ENCODE measurements at places on chromosomes 11 and 22.

GRCh38 chr22:22410121-22410520 is 98.4 kb downstream of the ZNF280B start:
- no peak for DNase-seq

DNA sequence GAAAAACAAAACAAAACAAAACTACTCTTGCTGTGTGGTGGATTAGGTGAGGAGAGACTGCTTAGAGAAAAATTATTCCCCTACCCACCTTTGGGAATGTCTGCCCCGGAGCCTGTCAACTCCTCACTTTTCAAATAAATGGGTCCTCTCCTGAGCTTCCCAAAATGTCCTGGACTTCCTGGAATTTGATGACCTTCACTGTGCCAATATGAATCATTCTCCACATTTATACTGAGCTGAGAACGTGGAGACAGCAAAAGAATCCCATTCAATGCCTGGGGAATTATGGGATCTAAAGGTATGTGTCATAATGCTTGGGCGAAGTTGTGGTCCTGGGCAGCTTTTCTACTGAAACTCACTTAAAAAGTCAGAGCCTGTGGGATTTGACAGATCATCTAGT is 136.8 kb downstream of the KIF18A start:
- DNase-seq: no peak

DNA sequence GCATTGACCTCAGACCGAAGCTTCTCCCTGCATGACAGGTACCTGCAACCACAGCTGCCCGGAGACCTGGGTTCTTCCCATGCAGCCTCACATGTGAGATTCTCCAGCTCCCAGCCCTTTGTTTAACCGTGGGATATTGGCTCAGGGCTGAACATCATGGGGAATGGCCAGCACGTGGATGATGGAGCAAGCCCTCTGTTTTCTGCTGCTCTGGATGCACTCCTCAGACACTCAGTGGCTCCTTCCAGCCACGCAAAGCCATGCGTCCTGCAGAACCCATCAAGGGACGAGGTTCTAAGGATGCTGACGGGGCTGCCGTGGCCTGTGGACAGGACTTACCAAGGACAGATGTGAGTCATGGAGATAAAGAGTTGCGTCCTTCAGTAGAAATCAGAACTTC is 639.1 kb downstream of the BRD1 start:
- DNase-seq: no peak

GRCh38 chr11:113477321-113477720 is 2.1 kb upstream of the DRD2 start:
- peak; percentile 51 for DNase-seq

DNA sequence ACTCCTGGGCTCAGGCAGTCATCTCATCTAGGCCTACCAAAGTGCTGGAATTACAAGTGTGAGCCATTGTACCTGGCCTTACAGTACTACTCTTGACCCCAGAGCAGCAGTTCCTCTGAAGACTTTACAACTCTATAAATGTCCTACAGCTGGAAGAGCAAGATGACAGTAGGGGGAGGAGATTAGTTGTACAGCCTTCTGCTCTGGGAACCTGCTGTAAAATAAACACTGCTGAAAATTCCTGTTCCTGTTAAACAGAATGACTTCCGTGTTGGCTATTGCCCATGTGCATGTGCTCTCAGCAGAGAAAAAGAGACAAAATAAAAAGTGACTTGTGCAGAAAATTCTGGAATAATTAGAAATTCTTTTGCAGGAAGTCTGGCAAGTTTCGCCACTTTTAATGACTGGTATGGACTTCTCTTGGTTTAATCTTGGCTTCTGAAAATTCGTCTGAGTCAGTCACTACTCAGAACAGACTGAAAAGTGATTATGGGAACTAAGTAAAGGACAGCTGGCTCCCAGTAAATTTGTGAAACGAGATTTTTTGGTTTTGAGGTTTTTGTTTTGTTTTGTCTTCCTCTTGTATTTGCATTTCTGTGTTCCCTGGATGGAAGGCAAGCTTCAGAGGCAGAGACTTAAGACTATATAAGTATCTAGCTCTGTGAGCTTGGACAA is 955.7 kb downstream of the DLG2 start:
- no peak for DNase-seq

- no peak for DNase-seq
These were observed 127.4 kb upstream of the CADM1 start for GRCh38 chr11:115631609-115632008.

DNA sequence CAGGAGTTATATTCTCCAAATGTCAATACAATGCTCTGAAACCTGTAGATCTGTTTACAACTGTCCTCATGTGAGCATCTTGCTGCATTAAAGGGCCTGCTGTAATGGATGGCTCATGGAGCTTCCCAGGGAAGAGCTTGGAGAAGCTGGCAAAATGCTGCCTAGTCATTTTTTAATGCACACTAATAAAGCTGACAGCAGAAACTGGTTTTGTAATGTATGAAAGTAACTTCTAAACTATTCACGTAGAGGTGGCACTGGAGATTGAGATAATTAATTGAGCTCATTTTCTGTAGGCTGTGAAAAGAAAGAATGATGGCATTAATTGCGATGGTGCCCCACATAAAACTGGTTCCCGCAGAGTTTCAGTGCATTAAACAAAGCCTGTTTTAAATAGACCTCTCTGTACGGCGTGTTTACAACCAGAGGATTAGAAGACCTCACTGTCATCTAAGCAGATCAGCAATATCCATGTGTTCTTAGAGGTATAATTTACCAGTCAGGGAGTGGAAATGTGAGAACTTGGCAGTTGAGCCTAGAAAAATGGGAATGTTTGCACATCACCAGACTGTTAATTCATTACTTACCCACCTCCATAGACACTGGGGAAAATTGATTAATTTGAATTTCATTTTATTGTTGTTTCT is 16.0 kb downstream of the POLA2 start:
- DNase-seq: no peak

DNA sequence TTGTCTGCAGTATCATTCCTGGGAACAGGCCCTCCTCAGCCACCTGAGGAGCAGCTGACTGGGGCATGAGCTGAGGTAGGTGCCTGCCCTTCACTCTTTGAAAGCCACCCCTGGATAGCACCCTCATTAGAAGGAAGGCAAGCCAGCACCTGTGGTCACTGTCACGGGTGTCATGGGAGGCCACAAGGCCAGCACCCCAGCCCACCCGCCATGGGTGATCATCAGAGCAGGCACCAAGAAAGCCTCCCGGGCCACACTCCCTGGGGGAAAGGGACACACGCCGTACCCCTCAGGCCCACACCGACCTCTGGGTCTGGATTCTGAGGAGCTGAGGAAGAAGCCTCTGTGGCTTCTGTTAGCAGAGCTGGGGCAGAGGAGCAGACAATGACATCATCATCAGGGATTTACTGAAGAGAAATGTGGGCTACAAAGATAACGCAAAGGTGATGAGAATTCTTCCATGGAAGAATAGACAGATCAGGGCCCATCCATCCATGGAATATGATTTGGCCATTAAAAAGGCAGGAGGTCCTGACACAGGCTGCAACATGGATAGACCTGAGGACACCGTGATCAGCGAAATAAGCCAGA is 16.7 kb upstream of the NAP1L4 start:
- DNase-seq: no peak

DNA sequence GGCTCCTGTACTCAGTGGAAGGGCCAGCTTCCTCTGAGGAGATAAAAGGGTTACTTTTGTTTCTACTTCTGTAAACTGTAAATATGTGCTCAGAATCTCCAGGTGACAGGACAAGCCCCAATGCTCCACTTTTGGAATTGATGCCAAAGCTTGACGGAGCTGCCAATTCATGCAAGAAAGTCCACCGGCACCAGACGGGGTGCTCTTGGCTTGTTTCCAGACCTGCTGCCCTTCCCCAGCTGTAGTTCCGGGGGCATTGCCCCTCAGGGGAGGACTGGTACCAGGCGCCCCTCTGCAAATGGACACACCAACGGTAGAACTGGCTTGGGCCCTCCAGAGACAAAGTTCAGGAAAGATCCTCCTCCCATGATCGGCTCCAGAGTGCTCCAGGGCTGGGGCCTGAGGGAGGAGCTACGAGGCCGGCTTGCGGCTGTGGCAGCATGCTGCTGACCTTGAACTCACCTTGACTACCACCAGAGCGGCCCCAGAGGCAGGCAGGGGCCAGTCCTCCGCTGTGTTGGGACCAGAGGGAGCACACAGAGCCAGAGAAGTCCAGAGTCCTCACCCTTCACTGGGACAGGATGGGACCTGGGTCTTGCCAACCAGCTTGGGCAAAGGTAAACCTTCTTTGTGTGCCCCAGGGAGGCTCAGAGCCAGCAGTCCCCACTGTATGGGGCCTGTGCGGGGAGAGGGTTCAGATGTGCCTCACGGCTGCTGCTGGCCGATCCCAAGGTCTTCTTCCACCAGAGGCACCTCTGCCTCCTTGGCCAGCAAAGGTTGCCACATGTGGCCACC is 17.8 kb upstream of the OAF start:
- no peak for DNase-seq

GRCh38 chr11:2093575-2094353 is 45.4 kb downstream of the IGF2 start:
- peak; percentile 38 for DNase-seq

DNA sequence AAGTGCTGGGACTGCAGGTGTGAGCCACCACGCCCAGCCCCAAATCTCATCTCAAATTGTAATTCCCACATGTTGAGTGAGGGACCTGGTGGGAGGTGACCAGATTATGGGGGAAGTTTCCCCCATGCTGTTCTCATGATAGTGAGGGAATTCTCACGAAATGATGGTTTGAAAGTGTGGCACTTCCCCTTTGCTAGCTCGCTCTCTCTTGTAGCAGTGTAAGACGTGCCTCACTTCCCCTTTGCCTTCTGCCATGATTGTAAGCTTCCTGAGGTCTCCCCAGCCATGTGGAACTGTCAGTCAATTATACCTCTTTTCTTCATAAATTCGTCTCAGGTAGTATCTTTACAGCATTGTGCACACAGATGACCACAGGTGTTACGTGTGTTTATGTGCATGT is 357.8 kb downstream of the CADM1 start:
- DNase-seq: no peak

- no peak for DNase-seq
These were observed 23.5 kb downstream of the SHISA8 start for GRCh38 chr22:41891407-41891806.

GRCh38 chr11:10095412-10096208 is 198.4 kb downstream of the SBF2 start:
- DNase-seq: no peak

GRCh38 chr11:17077240-17077519 is 287 bp downstream of the RPS13 start:
- DNase-seq: no peak

DNA sequence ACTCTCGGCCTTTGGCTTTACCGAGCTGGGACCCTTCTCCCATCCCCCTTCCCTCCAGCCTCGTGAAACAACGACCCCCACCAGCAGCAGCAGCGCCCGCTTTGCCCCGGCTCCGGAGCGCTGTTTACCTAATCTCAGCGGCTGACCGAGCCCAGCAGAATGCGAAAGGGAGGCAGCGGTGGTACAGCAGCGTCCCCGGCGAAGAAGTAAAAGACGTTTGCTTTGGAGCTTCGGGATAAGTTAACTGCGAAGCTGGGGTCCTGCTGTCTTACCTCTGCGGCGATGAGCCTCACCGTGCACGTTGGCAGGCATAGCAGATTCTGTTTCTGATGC is 2.0 kb upstream of the LARGE1 start:
- DNase-seq: peak; percentile 39

GRCh38 chr22:39363751-39364515 is 14.1 kb downstream of the SYNGR1 start:
- DNase-seq: no peak

DNA sequence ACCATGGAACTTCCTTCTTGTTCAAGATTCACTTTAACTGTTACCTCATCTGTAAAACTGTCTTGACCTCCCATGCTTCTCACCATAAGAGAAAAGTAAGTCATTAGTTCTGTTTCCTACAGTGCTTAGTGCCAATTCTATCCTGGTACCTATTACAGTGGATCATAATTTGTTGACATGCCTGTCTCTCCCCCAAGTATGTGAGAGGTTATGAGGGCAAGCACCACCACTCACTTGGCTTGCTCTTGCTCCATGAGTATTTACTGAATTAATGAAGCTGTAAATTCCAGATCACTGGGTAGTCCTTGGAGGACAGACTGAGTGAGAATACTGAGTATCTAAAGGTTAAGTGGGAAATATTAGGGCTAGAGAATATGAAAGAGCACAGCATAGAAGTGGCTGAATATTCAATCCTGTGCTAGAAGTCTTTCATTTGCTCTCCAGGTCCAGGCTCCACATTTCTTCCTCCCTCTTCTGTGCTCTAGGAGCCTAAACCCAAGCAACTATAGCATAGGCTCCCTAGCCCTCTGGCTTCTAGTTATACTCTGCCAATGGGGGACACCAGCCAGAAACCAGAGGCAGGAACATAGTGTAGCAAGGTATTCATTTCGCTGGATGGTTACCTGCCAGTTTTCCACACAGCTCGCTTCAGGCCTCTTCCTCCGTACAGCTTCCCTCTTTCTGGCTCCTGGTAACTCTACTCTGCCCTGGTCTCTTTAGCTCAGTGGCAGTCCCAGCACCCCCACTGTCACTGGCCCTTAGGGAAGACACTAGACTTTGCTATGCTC is 118.2 kb upstream of the SLC5A12 start:
- DNase-seq: no peak

DNA sequence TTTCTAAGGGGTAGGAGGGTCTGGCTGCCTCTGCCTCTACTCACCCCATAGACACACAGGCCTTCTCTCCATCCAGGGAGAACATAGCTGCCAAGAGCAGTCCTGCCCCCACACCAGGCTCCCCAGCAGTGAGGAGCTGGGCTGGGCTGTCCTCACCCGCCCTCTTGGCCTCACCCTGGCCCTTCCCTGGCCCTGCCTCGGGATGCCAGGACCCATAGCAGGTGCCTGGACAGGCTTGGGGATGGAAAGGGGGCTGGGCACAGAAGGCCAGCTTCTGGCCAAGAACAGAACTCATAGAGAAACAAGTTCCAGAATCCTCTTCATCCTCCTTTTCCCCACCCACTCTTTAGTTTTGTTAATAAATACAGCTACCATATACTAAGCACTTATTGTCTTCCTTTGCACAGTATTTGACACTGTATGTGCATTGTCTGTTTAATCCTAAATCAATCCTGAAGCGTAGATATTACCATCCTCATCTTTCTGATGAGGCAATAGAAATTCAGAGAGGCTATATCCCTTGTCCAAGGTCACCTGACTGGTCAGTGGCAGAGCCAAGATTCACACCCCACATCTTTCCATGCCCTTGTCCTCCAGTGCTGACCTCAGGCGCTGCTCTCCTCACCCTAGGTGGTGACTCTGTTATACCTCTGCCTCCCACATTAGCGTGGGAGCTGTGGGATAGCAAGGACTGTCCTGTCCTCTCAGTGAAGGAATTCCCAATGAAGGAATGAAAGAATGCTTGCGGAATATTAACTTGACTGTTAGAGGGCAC is 22.0 kb upstream of the MYOD1 start:
- no peak for DNase-seq

DNA sequence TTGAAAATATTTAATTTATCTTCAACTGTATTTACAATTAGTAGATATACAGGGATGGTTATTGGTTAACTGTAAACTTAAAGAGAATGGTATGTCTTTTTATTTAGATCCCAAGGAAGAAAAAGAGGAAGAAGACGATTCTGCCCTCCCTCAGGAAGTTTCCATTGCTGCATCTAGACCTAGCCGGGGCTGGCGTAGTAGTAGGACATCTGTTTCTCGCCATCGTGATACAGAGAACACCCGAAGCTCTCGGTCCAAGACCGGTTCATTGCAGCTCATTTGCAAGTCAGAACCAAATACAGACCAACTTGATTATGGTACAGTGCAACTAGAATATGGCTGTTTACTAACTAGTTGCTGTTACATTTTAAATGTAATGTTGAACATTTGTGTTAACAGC is 12.7 kb upstream of the CNTF start:
- no peak for DNase-seq

GRCh38 chr22:30397656-30398635 is 1.1 kb downstream of the SEC14L2 start:
- no peak for DNase-seq
